ENCODE measurements at places on chromosomes 16 and 17.

- no peak for DNase-seq
Measured at GRCh38 chr17:13055131-13055530, 37.3 kb upstream of the ELAC2 start.

DNA sequence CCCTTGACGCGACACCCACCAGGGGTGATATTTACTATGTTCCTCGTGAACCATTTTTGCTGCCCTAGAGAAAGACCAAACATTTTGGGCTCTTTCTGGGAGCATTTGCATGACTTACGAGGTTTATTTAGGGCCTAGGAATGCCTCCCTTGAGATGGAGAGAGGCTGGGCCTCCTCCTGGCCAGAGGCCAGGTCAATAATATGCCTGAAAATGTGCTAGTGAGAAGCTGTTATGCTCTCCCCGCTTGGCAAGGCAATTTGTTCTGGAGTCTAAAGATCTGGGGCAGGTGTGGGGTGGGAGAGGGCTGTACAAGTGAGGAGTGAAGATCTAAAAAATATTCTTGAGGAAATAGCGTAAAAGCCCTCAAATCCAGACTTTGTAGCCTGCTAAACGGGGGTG lies 587.3 kb upstream of the CDH5 start:
- no peak for DNase-seq

- DNase-seq: peak; percentile 69
Measured at GRCh38 chr17:48609033-48609432, 1.8 kb downstream of the HOXB7 start.

DNA sequence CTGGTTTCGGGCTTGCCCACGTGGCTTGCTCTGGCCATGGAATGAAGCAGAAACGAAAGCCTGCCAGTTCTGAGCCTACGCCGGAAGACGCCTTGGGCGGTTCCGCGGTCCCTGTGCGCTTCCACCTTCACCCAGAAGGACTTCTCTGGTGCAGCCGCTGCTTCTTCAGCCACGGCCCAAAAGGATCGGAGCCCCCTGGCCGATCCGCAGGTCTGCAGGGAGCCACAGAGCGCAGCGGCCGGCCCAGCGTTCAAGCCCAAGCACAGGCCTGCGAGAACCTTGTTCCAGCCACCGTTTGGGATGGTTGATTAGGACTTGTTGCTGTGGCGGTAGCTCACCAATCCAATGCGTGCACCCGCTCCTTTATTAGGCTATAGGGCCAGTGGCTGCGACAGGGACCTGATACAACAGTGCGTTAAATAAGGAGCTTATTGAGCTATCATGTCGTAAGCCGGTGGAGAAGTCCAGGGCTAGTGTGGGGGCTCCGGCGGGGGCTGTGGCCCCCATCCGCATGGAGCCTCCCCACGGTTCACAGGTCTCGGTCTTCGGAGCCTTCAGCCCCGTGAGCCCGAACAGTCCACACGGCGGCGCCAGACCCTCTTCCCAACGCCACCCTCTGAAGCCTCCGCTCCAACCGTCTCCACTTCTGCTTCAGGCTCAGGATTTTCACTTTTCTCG lies 10.2 kb upstream of the MPP2 start:
- DNase-seq: peak; percentile 23

GRCh38 chr16:19505600-19506303 lies 16.1 kb downstream of the GDE1 start:
- no peak for DNase-seq

DNA sequence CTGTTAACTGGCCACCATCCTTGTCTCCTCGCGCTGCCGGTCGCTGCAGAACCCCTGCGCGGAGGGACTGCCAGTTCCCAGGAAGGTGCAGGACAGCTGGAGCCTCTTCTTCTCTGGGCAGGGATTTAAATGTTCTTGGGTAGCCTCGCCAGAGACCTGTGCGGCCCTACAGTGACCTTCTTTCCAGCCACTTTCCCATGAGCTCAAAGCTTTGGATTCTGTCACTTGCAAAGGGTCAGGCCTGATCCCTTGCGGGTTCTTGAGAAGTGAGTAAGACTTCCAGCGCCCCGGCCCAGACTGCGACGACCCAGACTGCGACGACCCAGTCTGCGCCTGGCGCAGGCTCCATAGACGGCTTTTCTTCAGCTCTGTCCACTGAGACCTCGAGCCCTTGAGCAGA lies 1.4 kb upstream of the SLFN5 start:
- no peak for DNase-seq

- DNase-seq: peak; percentile 10
Measured at GRCh38 chr16:10181196-10182162, 749 bp downstream of the GRIN2A start.

DNA sequence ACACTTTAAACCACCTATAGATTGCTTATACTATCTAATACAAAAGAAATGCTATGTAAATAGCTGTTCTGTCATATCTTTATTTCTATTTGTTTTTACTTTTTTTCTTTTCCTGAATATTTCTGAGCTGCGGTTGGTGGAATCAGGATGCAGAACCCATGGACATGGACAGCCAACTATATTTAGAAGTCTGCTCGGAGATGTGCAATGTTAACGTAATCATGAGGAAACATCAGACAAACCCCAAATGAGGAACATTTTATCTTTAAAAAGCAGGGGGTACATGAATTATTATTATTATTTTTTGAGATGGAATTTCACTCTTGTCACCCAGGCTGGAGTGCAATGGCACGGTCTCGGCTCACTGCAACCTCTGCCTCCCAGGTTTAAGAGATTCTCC lies 31.4 kb upstream of the GHDC start:
- no peak for DNase-seq

- peak; percentile 73 for DNase-seq
Measured at GRCh38 chr16:87288753-87289362, 28.3 kb downstream of the C16orf95 start.

- no peak for DNase-seq
Measured at GRCh38 chr17:35132099-35132498, 10.0 kb downstream of the NLE1 start.

DNA sequence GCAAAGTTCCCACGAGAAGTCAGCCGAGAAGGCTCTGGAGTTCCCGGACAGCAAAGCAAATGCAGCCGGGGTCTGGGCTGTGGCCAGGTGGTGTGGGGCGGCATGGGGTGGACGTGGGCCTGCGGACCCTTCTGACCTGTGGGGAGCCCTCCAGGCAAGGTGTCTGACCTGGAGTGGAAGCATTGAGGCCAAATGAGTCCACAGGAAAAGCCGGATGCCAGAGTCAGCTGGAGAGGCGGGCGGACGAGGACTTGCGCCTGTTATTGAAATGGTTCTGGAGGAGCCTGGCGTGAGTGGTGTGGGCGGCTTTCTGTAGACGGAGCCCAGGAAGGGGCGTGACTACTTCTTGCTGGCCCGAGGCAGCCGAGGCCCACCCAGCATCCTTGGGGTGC lies 50.5 kb upstream of the ZNF750 start:
- no peak for DNase-seq

DNA sequence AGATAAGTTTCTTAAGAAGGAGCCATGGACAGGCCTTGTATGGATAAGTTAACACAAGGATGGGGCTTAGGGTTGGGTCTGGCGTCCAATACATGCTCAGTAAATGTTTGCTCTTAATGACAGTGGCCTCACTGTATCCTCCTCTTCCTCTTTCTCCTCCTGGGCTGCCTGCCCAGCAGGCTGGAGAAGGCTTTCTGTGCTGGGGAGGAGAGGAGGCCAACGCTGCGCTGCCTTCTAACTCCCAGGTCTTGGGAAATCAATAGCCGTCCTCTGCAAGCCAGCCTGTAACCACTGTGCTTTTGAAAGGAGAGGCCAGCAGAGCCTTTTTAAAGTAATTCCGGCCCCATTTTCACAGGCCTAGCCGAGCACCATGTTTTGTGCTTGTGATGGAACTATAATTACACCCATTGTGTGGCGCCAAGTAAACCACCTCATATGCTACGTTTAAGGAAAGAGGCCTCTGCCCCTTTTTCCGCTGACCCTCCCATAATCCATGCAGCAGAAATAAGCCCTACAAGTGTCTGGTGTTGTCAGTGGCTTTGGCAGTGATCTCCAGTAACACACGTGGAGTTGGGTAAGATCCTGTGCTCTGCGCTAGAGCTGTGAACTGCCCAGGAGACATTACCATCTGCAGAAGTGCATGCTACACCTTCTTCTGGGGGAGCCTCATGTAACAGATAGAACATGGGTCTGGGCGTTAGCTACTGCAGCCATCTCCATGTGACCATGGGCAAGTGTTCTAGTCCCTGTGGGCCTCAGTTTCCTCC lies 368.2 kb downstream of the SNX29 start:
- DNase-seq: no peak

DNA sequence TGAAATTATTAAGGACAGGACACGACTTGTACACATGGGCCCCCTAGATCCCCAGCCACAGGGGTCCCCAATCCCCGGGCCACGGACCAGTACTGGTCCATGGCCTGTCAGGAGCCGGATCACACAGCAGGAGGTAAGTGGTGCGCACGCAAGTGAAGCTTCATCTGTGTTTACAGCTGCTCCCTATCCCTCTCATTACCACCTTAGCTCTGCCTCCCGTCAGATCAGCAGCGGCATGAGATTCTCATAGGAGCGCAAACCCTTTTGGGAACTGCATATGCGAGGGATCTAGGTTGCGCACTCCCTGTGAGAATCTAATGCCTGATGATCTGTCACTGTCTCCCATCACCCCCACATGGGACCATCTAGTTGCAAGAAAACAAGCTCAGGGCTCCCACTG lies 137.8 kb upstream of the ZFHX3 start:
- no peak for DNase-seq

- no peak for DNase-seq
Measured at GRCh38 chr16:84369105-84369504, 767 bp downstream of the ATP2C2 start.

DNA sequence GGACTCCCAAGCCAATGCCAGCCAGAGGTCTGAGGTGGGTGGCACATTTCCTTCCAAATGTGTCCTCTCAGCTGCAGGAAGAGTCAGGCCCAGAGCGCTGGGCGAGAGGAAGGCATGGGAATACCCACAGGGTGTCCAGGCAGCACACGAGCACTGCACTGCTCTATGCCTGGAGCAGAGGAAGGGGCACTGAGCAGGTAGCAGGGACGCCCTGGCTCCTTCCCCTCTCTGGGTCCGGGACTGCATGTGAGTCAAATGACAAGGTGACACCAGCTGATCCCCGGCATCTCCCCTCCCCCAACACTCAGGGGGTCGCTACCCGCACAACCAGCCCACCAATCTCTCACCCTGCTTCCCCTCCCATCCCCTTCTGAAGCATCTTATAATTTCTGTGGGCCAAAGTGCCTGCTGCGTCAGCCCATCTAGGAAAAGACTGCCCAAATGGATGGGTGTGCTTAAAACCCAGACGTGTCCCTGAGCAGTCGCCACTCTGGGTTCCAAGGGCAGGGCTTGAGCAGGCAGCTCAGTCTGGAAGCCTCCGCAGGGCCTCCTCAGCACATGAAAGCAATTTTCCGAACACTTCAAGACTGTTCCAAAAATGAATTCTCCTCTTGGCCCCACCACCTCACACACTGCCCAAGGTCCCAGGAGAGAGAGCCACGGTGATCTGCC lies 12.0 kb upstream of the BCAR1 start:
- no peak for DNase-seq

GRCh38 chr16:57270221-57271062 lies 14.0 kb downstream of the PLLP start:
- no peak for DNase-seq

GRCh38 chr16:64167936-64168335 lies 953.9 kb downstream of the CDH11 start:
- no peak for DNase-seq

GRCh38 chr17:45841883-45842525 lies 2.7 kb upstream of the SPPL2C start:
- peak; percentile 2 for DNase-seq
